ENCODE measurements at places on chromosomes 6 and 20.

- DNase-seq, result no peak
Observed at GRCh38 chr20:63663332-63664066, 5.4 kb downstream of the RTEL1 start.

- no peak for DNase-seq
Observed at GRCh38 chr20:62336329-62336728, 30.8 kb downstream of the LAMA5 start.

- DNase-seq, result no peak
Observed at GRCh38 chr20:53774461-53775203, 181.0 kb upstream of the ZNF217 start.

DNA sequence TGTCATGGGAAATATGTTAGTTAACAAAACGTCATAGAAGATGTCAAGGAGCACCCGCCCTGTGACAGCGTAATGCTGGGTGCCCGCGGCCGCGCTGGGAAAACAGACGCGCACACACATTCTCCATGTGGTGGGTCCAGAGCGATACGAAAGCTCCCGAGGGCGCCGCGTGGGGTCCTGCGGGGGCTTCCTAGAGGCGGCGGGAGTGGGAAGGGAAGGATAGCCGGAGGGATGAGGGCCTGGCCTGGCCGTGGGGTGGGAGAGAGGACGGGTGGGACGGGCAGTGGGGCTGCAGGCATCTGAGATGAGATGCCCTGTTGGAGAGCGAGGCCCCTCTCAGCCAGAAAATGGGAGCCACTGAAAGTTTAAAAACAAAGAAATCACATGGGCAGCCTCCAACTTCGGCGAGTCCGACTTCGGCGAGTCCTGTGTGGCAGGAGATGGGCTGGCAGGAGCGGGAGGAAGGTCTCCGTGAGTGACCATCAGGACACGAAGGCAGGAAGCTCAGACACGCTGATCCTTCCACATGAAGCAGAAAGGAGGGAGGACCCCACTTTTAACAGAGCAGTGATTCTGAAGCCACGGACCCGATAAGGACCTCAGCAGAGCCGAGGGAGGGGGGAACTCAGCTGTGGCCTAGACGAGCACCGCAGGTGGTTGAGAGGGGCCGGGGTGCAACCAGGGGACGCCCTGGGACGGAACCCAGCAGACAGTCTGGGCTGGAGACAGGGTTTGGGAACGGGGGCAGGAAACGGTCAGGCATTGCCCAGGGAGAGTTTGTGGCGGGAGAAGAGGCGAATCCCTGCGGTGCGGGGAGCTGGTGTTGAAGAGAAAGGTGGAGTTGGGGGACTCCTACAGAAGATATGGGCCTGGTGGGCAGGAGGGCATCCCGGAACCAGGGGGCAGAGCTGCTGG is 114.1 kb upstream of the FRMD1 start:
- DNase-seq, result no peak

DNA sequence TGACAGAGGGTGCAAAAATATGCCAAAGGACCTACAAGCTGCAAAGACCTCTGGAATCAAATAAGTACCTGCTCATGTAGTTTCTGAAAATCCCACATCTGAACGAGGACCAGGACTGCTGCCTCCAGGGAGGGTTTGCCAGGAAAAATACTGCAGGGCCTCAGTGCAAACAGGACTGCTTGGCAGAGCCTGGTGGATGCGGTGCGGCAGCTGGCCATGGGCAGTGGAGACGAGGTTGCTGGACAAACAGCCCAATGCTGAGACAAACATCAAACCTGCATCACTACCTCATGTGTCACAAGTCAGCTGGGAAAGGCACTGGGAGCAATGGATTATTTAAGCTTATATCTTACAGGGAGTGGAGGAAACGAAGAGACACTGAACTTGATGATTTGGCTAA is 238.8 kb downstream of the PAX1 start:
- DNase-seq, result no peak

DNA sequence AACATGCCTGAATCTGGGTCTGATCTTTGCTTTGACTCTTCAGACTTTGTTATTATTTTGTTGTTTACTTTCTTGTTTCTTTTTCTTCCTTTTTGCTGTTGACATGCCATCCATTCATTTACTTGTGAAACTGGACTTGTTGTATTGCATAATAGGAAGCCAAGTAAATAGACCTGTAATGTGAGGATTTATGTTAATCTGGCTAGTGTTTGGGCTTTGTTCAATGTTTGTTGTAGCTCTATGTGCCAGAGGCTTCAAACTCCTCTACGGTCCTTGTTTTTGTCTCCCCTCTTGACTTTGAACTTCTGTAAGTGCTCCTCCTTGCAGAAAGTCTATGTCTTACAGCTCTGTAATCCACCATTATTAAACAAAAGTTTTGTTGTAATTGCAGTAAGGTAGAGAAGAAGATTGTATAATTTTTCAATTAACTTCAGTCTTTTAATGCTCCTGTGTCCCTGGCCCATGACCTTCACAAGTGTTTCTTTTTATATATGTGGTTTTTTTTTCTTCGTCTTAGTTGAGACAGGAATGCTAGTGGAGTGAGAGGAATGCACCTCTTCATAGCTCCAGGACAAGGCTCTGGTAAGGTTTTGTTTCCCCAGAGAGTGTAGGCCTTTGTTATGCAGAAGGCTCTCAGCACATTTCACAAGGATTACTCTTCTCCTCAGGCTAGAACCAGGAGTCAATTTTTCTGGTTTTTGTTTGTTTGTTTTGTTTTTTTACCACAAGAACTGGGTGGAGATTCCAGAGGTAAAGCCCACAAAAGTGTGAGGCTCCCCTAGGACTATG is 1061.8 kb upstream of the CITED2 start:
- no peak for DNase-seq

DNA sequence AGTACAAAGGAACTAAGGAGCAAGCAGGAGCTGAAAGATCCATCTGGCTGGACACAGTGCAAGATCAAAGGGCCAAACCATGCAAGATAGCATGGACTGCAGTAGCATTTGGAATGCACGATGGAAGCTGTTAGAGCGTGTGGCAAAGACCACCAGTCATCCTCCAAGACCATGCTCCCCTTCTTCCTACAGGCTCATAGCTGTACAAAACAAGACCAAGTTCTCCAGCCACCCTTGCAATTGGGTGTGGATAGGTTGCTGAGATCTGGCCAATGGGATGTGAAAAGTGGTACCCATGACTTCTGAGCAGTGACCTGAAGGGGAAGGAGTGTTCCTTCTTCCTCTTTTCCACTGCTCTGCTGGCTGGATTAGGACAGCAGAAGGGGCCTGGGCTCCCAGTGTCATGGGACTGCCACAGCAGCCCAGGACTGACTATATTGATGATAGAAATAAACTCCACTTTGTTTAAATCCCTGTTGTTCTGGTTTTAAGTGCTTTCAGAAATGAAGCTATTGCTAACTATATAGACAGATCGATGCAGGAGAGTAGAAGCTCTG is 64.9 kb downstream of the SLC22A23 start:
- no peak for DNase-seq

GRCh38 chr6:26475823-26476729 is 18.3 kb downstream of the BTN2A1 start:
- no peak for DNase-seq
